Stimulated activated CD8-positive, alpha-beta memory T cell treated with anti-CD3 and anti-CD28 coated beads, Interleukin-15, amount 100 ng/mL, for 4 hours (primary cell): ENCODE measurements at places on chromosomes 6 and 20.
A peak's percentile ranks its signal among the peaks of the same experiment; 100 is the strongest.

DNA sequence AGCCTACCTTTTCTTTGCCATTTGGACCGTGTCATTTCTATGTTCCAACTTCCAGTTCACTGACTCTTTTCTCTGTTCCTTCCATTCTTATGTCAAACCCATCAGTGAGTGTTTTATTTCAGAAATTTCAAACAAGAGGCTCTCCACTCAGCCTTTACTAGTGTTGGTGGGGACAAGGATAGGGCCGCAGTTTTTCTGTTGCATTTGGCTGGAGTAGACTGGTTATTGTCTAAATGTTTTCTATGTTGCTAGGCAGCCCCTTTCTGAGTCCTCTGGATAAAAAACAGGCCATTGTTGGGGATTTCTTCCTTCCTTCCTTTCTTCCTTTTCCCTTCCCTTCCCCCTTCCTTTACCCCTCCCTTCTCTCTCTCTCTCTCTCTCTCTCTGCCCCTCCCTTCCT, 288.6 kb downstream of the PRKN start:
- DNase-seq = no peak

DNA sequence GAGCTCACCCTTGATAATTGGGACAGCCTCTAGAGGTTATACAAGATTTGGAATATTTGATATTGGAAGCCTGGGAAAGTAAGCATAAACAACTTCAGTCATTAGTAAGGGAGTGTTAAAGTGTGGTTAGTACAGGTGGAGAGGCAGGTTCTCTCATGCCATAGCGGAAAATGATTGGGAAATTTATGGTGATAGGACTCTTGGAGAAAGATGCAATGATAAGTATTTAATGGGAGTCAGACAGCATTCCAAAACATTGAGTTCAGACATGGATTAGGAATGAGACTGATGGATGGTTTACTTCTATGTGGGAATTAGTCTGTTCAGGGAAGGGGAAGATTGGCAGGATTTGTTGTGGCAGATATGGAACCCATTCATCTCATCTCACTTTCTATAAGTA, 152.7 kb downstream of the MCHR2 start:
- DNase-seq = no peak

DNA sequence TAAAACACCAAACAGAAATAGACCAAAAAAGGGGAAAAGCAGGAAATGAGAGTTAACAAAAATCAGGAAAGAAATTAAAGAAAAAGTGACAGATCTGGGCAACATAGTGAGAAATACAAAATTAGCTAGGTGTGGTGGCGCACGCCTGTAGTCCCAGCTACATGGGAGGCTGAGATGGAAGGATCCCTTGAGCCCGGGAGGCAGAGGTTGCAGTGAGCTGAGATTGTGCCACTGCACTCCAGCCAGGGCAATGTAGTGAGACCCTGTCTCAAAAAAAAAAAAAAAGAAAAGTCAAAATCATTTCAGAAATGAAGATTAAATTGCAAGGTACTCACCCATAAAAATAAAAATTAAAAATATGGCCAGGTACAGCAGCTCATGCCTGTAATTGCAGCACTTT, 13.0 kb upstream of the GRM4 start:
- DNase-seq = no peak

DNA sequence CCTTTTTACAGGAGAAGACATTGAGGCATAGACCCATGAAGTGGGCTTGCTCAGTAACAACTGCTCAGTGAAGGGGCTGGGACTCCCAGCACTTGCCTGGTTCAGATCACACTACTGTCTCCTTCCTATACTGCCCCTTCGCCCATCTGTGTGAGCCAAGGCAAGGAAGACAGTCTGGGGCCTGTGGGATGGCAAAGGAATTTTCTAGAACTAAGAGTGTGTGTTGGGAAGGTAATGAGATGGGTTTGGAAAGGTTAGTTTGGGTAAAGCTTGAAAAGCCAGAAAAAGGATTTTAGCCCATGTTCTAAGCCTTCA, 213.3 kb upstream of the AGPAT4 start:
- no peak for DNase-seq

- no peak for DNase-seq
Measured at GRCh38 chr6:37256692-37257319, 766 bp upstream of the TBC1D22B start.

DNA sequence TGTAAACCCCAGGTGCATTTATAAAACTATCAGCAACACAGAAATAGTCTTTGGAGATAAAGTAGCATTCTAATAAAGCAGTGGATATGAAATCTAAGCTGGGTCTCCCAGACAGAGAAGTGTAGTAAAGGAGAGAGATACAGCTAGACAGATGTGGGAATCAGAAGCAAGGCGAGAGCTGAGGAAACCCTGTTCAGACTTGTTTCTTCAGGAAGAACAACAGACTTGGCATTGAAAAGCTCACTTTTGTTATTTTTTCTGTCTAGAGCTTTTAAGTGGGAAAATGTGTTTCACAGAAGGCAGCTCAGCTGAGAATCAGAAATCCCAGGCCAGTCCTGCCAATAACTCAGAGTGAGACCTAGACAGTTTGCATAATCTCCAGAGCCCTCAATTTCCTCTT, 52.9 kb downstream of the SLC35B3 start:
- DNase-seq = no peak

GRCh38 chr6:143621876-143622605, 55.7 kb upstream of the PHACTR2 start:
- DNase-seq = no peak

DNA sequence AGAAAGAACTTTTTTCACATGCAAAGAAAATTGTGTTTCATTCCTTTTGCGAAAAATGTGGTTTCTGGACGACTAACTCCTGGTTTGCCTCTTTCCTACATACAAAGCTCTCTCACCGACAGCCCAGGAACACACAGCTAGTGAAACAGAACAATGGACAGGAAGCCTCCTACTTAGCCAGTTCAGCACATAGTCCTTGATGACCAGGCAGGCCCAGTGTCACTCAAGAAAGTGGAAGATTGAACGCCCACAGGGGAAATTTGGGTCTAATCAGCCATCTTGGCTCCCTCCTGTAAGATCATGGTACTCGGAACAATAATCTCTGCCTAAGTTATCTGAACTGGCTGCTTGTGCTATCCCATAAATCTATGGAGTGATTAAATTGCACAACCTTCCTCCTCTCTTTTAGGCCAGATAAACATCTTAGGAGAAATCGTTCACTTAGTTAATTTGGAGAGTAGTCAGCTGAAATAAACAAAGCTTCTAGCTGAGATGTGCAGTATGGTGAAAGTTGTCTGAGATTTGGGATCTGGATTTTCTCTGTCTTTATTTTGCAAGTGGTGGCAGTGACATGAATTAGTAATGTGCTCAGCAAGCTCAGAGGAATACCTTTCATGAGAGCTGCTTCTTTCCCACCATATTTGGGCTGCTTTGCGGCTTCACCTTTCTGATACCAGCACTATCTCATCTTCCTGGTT, 147.0 kb downstream of the MTFR2 start:
- no peak for DNase-seq

DNA sequence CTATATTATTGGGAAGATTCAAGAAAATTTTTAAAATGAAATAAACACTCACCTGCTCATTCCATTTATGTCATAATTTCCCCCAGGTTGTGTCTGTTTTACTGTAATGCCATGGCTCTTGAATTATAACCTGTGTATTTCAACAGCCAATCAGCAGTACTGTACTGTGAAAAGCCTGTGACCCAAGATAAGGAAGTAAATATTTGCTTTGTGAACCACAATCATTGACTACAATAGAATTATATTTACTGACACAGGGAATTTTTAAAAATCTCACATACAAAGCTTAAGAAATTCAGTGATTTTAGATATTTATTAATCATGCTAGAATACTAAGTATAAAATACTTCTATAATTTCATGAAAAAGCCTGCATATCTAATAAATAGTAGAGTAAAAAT, 6.0 kb downstream of the RGS17 start:
- DNase-seq = no peak

DNA sequence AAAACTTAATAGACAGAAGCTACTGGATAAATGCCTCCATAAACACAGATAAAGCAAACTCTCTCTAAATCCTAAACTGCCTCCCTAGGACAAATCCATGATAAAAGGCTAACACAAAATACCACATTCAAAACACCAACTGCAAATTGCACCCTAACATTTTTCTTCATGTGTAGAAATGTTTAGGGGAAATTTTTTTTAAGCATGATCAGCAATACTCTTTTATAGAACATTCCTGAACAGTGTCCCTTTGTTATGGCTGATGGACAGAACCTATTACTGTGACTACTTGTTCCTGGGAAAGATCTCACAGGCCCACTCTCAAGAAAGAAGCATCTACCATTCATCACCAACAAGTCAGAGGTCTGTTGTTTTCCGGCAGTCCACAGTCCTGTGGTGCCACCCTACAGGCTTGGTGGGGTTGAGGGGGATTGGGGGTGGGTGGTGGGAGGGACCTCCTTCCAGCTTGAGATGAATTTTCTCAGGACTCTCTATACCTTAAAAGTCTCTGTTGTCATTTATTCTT, 64.5 kb downstream of the DTNBP1 start:
- DNase-seq = no peak

DNA sequence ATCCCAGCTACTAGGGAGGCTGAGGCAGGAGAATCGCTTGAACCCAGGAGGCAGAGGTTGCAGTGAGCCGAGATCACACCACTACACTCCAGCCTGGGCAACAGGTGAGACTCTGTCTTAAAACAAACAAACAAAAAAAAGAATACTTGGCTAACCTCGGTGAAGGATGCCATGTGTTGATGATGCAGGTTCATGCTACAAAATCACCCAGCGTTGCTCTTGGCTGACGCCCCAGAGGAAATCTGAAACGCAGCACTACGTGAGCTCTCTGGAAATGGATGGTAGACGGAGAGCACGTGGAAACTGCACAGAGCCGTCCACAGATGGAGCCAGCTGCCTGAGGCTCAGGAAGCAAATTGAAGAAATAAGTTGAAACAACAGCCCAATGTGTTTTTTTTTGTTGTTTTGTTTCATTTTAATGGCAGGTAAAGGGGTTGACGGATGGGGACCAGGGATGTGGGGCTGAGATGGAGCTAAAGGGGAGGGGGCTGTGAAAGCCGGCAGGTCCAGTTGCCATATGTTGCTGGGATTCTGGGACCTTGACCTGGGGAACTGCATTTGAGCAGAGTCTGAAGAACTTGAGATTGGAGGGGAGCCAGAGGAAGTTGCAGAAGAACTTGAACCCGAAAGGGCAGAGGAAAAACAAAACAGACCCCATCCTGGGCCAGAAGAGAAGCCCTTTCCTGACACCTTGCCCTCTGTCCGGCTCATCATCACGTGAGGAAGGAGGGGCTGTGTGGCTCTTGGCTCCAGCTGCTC, 12.8 kb upstream of the MANBAL start:
- no peak for DNase-seq

GRCh38 chr6:129696843-129697242, 13.1 kb downstream of the ARHGAP18 start:
- DNase-seq = no peak

GRCh38 chr6:106894978-106895702, 79.4 kb downstream of the CD24 start:
- DNase-seq = no peak

GRCh38 chr6:168905451-168906090, 348.1 kb downstream of the THBS2 start:
- DNase-seq = no peak

DNA sequence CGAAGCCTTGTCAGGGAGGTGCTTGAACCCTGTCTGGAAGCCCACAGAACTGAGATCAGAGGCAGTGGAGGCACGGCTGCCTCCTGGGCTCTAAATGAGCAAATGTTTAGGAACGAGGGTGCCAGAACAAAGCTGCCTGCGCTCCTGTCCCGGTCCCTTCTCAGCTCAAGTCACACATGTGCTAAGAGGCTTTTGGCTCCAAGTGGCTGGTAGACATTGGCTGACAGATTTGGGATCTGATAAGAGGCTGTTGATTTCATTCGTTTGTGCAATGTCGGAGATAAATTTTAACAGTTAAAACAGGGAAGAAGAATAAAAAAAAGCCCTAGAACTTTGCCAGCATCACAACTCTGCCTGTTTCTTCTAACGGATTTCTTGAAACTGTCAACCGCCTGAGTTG, 191.8 kb downstream of the NRN1 start:
- DNase-seq = no peak

DNA sequence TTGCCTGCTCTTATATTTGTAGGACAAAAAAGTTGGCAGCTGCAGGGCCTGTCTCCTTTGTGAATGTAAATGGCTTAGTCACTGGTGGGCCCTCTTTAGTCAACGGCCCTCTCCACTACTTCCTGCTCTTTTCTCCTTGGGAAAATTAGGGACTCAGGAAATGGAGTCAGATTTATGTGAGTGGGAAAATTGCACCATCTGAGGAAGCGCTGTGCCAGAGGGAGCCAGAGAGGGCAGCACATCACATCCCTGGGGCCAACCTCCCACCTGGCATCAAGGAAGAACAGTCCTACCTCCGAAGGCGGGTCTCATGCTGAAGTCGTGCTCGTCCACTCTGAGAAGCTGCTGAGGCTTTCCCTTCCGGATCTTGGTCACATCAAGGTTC, 15.6 kb downstream of the GABRR2 start:
- no peak for DNase-seq

- DNase-seq = no peak
Measured at GRCh38 chr6:11110921-11111768, at the start of gene ERVFRD-1. ERVFRD-1 (minus strand) TSS chr6:11111725; CDS start chr6:11105310, 6,415 bp downstream.

DNA sequence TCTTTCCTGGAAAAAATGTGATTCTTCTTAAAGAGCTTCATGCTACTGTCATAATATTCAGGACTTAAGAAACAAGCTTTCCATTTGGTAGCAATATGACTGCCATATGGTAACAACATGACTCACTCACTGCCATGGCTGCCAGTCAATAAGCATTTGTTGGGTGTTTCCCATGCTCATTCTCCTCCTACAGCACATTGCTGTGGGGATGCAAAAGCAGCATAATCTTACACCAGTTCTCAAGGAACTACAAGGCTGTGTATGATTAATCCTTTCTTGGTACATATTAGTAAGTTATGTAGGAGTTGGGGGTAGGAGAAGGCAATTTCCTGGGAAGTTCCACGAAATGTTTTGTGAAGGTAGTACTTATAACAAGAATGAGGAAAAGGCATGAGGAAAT, 76.7 kb downstream of the CEP162 start:
- no peak for DNase-seq

- peak; percentile 39 for DNase-seq
Measured at GRCh38 chr6:16762550-16763477, 1.6 kb upstream of the ATXN1 start.

- DNase-seq = no peak
Measured at GRCh38 chr6:53671111-53671510, 5.6 kb upstream of the KLHL31 start.

DNA sequence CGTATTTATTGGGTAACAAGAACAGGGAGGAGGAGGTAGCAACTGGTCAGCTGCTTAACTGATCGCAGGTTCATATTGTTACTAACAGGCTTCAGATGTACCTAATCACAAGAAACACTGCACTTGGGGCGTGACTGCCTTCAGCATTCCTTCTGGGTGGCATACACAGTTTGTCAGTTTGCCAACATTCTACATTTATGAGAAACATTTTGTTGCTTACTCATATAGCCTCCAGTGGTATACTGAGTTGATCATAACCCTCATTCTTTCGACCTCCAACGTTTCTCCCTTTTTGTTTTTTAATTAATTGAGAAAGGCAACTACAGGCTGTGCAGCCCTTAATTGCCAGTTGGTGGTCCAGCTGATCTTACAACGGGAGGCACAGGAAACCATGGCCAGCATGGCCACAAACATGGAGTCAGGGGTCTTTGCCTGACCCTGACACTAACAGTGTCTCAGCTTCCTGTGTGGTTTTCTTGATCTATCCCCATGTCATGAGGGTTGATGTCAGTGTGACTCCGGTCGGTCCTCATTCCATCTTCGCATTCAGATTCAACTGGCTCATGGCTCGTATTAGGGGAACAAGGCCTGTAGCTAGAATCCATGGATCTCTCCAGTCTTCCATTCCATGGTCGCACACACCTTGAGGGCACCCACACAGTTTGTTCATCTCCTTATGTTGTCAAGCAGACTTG, 9.4 kb downstream of the EPB41L2 start:
- no peak for DNase-seq

- no peak for DNase-seq
Measured at GRCh38 chr6:47650553-47651432, 47.6 kb upstream of the ADGRF4 start.
